ENCODE measurements at places on chromosomes 4 and X.

- DNase-seq = no peak
Observed at GRCh38 chr4:1243451-1244080, 5.4 kb downstream of the CTBP1 start.

GRCh38 chr4:71830-72229, 18.7 kb downstream of the ZNF595 start:
- no peak for DNase-seq

DNA sequence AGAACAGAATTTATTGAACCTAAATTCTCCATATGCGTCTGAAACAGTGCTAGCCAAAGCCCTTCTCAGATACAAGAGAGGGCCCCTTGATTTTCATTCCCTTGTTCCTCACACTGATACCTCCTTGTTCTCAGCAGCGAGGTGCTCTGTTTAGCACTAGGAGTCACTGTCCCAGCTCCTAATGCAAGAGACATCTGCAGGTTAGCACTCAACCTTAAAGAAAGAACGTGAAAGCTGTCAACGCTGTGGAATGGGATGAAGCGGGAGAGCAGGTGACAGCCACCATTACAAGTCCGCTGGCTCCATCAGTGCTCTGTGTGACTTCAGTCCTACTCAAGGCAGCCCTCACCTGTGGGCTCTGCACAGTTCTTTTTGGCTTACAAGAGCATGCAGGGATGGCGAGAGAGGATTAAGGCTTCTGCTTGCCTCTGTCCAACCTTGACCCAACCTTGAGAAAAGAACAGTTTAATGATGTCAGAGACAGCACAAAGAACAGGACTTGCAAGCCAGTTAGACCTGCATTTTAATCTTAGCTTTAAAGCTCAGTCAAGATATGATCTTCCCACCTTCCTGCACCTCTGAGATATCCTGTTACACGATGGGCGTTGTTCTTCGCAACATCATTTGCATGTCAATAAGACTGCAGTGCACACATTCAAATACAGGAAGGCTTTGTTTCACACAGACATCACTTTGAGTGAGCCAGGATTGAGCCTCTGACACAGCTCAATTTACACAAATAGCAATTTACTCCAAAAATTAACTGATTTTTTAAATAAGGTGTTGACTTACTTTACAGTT, 95.1 kb downstream of the ARSF start:
- DNase-seq = no peak

- no peak for DNase-seq
Observed at GRCh38 chr4:80128941-80129340, 55.9 kb upstream of the ANTXR2 start.

- DNase-seq = no peak
Observed at GRCh38 chrX:134013524-134013923, 28.1 kb upstream of the GPC3 start.

DNA sequence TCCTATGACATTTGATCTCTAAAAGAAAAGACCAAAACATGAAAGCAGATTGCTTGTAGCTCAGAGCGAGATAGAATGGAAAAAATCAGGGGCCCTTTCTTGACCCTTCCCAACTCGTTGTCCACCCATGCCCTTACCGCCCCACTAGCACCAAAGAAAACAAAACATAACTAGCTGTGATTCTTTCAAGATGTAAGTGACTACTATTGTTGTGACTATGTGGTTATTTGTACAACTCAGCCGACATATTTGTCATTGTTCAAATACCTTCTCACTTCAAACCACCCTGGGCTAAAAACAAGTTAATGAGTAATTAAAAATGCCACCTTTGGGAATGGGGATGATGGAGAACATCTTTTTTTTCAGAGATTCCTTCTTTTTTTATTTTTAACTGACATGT, 171.2 kb upstream of the GPC4 start:
- no peak for DNase-seq

DNA sequence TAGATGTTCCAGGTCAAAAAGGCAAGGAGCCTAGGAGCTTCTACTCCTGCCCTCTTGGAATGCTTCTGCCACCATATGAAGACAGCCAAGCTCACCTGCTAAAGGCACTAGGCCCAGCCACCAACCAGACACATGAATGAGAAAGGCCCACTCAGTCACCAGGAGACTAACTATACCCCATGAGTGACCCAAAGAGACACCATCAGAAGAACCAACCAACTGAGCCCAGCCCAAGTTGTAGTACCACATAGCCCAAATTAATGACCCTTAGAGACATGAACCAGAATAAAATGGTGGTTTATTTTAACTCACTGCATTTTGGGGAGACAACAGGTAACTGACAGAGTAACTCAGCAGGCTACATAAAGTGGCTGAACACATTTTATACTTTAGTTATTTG, 22.9 kb upstream of the CXCL3 start:
- no peak for DNase-seq

DNA sequence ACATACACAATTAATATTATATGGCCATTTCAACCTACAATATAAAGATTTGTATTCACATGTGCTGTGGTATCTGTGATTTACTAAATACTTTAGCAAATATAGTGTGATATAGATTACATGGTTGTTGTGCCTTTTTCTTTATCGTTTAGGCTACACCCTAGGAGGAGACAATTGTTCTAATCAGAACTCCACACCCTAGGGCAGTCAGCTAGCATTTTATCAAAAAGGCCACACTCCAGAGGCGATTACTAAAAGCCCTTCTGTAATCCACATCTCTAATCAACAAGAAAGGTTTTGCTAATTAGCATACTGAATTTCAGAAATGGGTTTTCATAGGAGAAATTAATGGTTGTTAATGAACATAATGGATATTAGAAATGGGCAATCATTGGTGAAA, 319.5 kb upstream of the NOCT start:
- DNase-seq = no peak

- no peak for DNase-seq
Observed at GRCh38 chr4:4334798-4335520, 44.9 kb downstream of the ZBTB49 start.

DNA sequence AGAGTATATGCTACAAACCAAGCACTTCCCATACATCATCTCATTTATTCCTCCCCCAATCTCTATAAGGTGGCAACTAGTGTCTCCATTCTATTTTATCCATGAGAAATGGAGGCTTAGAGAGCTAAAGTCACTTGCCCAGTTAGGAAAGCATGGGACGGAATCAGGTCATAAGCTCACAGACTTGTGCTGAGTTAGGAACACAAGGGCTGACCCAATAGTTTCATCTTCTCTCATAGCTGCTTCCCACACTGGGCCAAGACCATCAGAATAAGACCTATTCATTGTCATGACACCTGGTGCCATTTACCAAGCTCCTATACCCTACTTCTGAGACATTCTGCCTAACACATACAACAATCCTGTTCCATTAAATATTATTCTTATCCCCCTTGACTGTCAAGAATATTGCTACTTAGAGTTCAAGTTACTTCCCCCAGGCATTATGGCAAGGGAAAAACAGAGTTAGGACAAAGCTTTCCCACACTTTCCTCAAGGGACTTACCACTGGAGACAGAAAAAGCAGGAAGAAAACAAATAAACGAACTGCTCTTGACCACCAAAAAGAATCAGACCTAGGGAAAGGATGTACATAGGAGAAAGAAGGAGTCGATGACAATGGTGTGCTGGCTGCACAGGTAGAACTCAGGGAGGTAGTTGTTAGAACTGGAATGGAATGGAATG, 167.8 kb downstream of the LDB2 start:
- DNase-seq = no peak

DNA sequence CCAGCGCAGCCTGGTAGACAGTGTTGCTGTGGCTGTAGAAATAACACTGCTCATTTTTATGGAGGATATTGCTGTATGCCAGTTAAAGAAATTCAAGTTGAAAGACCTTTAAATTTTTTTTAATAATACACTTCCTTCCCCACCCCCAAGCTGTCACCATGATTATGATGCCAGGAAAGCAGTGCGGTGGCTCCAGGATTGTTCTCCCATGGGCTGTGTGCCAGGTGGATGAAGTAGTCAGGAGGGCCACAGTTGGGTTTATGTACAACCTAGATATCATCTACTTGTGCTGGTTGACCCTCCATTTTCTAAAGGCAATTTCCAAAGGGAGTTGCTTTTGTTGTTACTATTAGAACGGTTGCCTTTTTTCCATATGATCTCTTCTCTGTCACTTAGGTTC, 136.6 kb downstream of the AFF1 start:
- DNase-seq = no peak

DNA sequence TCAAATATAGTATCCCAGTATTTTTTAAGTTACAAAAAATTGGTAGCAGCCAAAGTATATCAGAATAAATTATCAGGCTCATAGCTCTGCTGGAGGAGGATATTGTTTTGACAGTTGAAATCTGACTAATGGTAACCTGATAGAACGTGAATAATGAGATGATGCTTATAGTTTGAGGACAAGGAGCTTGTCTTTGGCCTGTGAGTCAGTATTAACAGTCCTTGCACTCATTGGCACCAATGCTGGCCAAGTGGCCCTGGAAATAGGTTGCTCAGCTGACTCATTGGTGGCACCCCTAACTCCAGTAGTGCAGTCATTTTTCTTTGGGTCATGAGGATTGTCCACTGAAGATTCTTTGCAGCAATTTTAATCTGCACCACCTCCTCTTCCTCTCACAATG, 203.3 kb upstream of the JADE1 start:
- no peak for DNase-seq
